ENCODE measurements at places on chromosomes 7 and 10.

DNA sequence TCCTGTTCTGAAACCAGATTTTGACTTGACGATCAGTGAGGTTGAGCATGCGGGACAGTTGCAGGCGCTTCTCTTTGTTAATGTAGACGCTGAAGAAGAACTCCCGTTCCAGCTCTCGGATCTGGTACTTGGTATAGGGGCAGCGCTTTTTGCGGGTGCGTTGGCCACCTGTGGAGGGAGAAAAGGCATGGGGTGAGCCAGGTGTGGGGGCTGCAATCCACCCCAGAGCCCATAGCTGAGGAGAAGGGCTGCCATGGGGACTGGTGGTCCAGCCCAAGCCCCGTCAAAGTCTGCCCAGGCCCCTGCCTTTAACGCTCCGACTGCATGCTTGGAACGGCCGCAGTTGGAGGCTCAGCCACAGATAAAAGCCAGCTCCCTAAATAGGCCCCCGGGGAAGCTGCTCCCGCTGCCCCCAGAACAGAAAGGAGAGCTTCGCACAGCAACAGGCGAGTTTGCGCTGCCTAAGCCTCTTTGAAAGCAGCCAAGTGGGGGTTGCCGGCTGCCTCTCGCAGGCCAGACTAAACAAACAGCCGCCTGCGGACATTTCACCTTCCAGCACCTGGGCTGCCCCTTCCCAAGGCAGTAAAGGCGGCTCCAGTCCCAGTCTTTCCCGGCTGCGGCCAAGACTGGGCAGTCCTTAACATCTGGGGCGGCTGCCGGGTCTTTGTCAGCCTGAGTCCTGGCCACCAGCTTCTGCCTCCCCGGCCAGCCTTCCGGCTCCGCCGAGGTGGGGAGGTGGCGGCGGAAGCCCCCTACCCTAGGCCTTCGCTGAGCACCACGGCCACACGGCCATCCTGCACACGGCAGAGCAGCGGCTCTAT is 2.0 kb downstream of the HOXA11 start:
- no peak for DNase-seq

DNA sequence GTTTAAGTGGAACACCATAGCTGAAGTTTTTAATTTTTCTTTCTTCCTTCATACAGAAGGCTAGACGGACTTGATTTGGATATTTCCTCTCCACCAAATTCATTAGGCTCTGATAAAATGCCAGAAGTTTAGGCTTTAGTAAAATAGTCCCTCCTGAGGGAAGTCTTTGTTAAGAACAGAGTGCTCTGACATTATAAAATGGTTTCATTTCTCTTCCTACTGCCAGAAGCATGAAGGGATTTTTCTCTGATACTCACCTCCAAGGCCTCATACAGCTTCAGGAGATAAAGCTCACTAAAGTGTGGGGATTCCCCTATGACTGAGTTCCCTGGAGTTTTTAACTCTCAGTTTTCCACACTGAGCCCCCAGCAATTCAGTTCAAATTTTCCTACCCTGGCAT is 1489.6 kb downstream of the REEP3 start:
- DNase-seq = no peak

DNA sequence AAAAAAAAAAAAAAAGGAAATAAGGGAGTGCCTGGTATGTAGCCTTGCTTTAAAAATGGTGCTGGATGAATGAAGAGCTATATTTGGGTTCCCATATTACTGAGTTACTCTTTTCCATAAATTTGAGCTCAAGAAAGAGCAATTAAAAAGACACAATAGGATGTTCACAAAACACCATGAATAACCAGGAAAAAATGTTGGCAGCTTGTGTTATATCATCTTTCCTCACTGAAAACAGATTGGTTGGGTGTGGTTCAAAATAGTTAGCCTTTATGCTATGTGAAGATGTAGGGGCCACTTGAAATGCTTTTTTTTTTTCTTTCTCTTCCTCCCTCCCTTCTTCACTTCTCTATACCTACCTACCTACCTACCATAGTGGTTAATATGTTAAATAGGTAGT is 256.9 kb downstream of the STK31 start:
- DNase-seq = no peak

GRCh38 chr10:89151857-89152256 is 55.3 kb downstream of the CH25H start:
- no peak for DNase-seq

DNA sequence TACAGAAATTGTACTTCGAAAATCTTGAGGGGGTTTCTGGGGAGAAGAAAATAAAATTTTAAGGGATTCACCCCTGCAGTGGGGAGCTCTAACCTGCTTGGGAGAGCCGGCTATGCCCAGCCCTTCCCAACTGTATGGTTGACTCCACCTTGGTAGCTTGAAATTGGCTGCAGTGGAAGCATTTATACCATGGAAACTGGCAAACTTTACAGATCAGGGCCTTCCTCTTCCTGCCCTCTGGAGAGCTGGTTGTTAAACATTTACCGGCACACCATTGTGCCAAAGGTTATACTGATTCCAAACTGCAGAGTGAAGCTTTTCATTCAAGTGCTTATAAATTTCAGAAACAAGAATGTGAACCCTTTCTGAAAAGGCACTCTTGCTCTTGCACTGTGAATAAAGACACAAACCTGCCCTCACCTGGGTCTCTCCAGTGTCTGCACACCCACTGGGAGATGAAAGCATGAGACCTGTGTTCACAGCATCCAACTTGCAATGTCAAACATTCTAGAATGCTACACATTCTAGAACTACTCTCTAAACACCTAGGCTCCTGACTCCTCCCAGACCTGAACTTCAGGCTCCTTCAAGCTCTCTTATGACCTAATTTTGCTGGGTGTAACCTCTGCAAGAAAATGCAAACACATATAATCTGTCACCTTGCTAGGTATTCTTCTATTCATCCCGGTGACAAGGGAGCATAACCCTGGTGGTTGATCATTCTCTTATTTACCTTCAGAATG is 44.7 kb downstream of the ABLIM1 start:
- no peak for DNase-seq

- peak; percentile 42 for DNase-seq
Measured at GRCh38 chr10:63267414-63268148, 134.5 kb downstream of the NRBF2 start.

GRCh38 chr7:127758105-127758504 is 106.1 kb downstream of the SND1 start:
- DNase-seq = no peak

DNA sequence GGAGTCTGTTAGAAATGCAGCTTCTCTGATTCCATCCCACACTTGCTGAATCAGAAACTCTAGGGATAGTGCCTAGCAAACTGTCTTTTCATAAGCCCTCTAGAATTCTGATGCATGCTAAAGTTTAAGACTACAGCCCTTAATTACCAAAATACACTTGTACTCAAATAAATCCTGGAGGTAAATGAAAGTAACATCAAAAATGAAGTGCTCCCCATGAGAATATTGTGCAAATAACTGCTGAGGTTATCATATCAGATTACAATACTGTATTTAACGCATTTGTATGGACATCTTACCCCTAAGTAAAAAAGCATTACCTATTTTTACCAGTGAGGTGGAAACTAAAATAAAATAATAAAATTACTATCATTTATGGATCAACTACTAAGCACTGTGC is 104.7 kb downstream of the CHCHD3 start:
- DNase-seq = no peak

DNA sequence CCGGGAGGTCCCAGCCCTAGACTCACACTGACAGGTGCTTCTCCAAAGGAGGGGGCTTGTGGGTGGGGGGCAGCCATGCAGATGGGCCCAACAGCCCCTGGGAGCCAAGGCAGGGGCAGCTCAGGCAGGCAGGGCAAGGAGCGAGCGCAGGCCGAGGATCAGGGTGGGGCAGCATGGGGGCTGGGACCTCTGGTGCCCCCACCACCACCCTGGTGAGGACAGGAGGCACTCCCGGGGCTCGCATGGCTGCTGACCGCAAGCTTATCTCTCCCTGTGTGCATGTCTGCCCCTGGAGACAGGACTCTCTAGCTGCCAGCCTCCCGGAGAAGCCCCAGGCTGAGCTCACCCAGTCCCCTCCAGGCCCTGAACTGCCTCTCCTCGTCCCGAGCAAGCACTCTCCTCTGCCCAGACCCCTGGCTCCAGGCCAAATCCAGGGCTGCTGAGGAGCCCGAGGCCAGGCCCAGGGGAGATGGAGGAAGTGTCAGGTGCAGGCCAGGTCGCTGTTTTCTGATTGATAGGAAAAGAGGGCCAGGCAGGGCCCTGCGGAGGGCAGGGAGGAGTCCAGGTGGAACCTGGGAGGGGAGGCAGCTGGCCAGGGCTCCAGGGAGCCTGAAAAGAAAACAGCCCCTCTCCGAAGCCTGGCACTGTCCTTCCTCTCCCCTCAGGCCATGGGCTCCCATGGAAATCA is 39.0 kb downstream of the PDGFA start:
- no peak for DNase-seq

DNA sequence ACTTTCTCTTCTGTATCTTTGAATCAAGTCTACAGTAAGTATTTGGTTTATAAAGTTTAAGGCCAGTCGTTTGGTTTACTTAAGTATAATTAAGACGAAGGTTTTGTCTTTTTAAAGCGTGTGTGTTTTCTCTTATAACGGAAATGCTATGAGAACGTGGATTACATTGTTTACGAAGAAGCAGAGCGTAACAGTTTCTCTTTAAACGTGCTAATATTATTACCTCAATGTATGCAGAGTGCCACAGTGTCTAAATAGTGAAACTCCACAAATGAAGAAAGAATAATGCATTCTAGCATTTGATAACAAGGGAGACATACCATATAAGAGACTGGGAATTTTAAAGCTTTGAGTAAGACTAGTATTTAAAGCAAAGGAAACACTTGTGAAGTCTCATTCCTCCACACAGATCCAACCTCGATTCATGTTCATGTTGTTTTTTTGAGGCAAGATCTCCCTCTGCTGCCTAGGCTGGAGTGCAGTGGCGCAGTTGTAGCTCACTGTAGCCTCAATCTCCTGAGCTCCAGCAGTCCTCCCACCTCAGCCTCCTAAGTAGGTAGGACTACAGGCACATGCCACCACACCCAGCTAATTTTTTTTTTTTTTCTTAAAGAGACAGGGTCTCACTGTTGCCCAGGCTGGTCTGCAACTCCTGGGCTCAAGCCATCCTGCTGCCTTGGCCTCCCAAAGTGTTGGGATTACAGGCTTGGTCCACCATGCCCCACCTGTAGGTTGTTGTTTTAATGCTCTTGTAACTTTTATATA is 75.1 kb downstream of the ANKRD61 start:
- peak; percentile 63 for DNase-seq

- no peak for DNase-seq
Measured at GRCh38 chr10:78199005-78199725, 165.5 kb downstream of the RPS24 start.

DNA sequence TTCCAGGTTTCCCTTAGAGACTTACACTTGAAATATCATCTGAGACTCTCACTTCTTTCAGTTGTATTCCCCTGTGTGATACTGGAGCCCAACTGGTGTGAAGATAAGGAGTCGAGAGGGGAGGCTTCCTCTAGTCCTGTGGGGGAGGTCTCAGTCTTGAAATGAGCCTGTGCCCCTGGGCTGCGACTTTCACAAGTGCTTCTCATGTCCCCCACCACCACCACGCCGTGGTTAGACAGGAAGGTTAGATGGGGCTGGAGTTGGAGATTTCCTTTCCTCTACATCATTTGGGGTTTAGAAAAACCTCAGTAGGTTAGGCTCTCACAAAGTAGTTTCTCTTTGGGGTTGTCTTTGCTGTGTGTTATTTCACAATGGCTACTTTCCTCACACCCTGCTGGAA is 25.6 kb upstream of the MKX start:
- no peak for DNase-seq

GRCh38 chr7:1777122-1777521 is 107.0 kb downstream of the ELFN1 start:
- DNase-seq = no peak

- DNase-seq = no peak
Measured at GRCh38 chr7:36346260-36346831, 43.3 kb upstream of the ANLN start.

GRCh38 chr10:35336921-35337823 is 863 bp downstream of the CCNY start:
- peak; percentile 26 for DNase-seq

DNA sequence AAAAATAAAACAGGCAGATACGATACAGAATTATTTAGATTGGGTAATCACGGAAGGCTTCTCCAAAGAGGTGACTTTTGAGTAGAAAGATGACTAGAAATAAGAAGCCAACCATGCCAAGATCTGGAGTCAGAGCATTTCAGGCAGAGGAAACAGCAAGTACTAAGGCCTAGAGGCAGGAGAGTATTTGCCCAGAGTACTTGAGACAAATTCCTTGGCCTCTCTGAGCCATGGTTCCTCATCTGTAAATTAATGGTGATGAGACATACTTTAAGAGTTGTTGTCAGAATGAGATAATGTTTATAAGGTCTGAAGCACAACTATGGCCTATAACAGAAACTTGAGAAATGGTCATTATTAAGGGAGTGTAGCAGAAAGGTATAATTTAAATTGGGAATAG is 15.8 kb upstream of the GPR37 start:
- DNase-seq = no peak

GRCh38 chr7:100752994-100753393 is 19.6 kb downstream of the ZAN start:
- DNase-seq = no peak

GRCh38 chr10:112232670-112233069 is 49.1 kb upstream of the GPAM start:
- DNase-seq = no peak

DNA sequence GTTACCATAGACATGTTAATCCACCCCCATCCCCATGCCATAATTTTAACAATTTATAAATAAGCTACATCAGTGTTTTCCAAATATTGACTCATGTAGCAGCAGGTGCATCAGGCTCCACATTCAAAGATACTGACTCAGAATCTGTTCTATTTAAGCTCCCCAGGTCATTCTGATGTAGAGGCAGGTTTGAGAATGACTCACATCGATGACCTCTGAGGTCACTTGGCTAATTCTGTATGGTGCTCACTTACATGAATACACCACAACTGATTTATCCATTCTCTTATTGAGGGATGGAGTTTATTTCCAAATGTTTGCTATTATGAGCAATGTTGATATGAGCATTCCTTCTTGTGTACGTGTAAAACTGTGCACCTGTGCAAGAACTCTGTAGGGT is 1159.0 kb downstream of the TYW1 start:
- DNase-seq = no peak

GRCh38 chr10:79224263-79224949 is 122.9 kb upstream of the PPIF start:
- DNase-seq = no peak

DNA sequence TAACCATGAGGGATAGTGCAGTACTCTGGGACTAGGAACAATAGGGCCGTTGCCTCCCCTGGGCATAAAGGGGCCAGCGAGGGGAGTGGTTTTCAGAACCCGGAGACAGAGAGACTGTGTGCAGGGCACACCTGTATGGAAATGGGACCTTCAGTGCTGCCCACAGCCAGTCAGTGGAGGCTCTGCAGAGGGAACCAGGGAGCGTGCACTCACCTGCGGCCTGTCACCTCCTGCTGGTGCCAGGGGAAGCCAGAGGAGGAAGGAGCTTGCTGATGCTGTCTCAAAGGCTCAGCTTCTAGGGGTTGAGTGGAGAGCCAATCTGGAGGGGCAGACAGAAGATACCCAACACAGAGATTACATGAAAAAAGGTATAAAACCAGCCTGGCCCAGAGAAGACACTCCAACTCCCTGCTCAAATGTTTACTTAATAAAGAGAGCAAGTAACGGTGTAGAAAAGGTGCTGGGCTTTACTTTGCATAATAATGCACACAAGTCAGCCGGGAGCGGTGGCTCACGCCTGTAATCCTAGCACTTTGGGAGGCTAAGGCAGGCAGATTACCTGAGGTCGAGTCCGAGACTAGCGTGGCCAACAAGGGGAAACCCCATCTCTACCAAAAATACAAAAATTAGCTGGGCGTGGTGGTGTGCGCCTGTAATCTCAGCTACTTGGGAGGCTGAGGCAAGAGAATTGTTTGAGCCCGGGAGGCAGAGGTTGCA is 35.5 kb upstream of the WAPL start:
- no peak for DNase-seq

- no peak for DNase-seq
Measured at GRCh38 chr7:38855867-38856266, 53.1 kb downstream of the VPS41 start.

Measured in CD4-positive, alpha-beta T cell treated with Interleukin-10 for 1 hour (primary cell).